ENCODE measurements at places on chromosomes 2 and 18. TPM values are rescaled to one million over a fixed set of nuclear protein-coding genes. Genes with fewer than 3 reads are reported as not detected.

TMEM37 gene
- not detected for total RNA-seq

- H3K4me1 ChIP-seq, result no peaks in the 10 kb centered on the region
- no peak for DNase-seq
- no peak overlapping the region for H3K4me3 ChIP-seq
- no peak overlapping the region for H3K27ac ChIP-seq
- H3K27me3 ChIP-seq, result peaks cover 3% of the 10 kb centered on the region
Observed at GRCh38 chr2:10844097-10844496, 31.5 kb upstream of the PDIA6 start.

EIF4E2 gene
- 54.1 TPM for total RNA-seq

MYCN gene
- total RNA-seq, result 0.19 TPM

DNA sequence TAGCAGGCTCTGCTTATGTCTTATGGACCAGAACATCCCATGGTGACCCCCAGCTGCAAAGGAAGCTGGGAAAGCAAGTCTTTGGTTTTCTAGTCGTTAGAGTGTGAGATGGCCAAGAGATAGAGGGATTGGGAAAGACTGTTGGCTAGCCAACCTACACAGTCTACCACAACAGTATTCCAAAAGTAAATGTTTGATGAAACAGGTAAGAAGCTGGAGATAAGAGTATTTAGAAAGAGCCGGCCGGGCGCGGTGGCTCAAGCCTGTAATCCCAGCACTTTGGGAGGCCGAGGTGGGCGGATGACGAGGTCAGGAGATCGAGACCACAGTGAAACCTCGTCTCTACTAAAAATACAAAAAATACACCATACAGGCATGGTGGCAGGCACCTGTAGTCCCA lies 124.4 kb downstream of the GALNT1 start:
- H3K4me1 ChIP-seq, result no peaks in the 10 kb centered on the region
- H3K36me3 ChIP-seq, result peaks cover 26% of the 10 kb centered on the region
- DNase-seq, result no peak
- no peak overlapping the region for H3K4me3 ChIP-seq
- H3K27ac ChIP-seq, result no peak overlapping the region

GRCh38 chr2:2056531-2056930 lies 274.5 kb downstream of the MYT1L start:
- no peaks in the 10 kb centered on the region for H3K27me3 ChIP-seq
- H3K4me1 ChIP-seq, result peaks cover 26% of the 10 kb centered on the region
- H3K36me3 ChIP-seq, result peaks cover 5% of the 10 kb centered on the region
- no peak overlapping the region for H3K4me3 ChIP-seq
- peak overlapping the region; percentile 46 for H3K27ac ChIP-seq

GRCh38 chr2:58239243-58239925 lies 1.7 kb downstream of the FANCL start:
- H3K27me3 ChIP-seq, result peaks cover 6% of the 10 kb centered on the region
- H3K4me3 ChIP-seq, result no peak overlapping the region
- peaks cover 28% of the 10 kb centered on the region for H3K4me1 ChIP-seq
- no peak overlapping the region for H3K27ac ChIP-seq

GRCh38 chr2:98310010-98310409 lies 36.2 kb upstream of the CNGA3 start:
- no peak for DNase-seq
- no peak overlapping the region for H3K27ac ChIP-seq
- no peaks in the 10 kb centered on the region for H3K4me1 ChIP-seq

UGT1A4 gene
- total RNA-seq, result not detected

EVX2 gene
- total RNA-seq, result not detected

DCDC2C gene
- total RNA-seq, result not detected

ERMN gene
- 1.6 TPM for total RNA-seq

TWSG1 gene
- total RNA-seq, result 4.9 TPM

DNA sequence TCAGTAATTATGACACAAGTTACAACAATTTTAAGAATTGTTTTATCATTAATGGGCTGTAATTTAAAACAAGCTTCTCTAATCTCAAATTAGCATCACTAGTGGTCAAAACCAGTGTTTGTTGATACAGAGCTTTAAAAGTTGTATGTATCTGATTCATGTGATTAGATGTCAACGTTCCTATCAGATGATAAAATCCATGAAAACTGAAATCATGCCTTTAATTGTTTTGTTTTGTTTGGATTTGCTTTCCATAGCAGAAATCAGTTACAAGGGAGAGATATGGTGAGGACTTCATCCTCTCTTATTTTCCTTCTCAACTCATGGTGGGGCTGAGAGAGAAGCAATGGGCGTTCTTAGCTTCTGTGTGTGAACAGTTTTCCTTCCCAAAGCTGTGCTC lies 469.6 kb downstream of the PID1 start:
- no peak overlapping the region for H3K27ac ChIP-seq
- no peaks in the 10 kb centered on the region for H3K36me3 ChIP-seq
- H3K27me3 ChIP-seq, result no peaks in the 10 kb centered on the region

FOXI3 gene
- not detected for total RNA-seq

DNA sequence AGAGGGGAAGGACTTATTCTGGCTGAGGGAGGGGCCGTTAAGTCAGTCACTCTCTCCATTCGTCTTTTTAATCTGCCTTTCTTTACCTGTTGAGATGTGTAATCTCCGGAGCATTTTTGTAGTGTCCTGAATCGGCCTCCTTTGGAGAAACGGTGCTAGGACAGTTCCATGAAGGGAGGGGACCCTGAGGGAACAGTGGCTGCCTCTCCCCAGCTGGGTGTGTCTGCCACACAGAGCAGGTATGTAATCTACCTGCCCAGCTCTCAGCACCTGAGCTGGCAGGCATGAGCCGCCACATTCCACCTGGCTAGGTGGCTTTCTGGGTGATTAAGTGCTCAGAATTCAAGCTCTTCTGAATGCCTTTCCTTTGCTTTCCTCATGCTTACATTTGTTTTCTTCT lies 131.2 kb downstream of the WDSUB1 start:
- no peak overlapping the region for H3K4me3 ChIP-seq
- no peaks in the 10 kb centered on the region for H3K36me3 ChIP-seq
- H3K4me1 ChIP-seq, result peaks cover 18% of the 10 kb centered on the region
- no peak overlapping the region for H3K27ac ChIP-seq
- no peak for DNase-seq

ZNF521 gene
- not detected for total RNA-seq

- H3K27ac ChIP-seq, result no peak overlapping the region
- no peaks in the 10 kb centered on the region for H3K36me3 ChIP-seq
- no peak overlapping the region for H3K4me3 ChIP-seq
- peak; percentile 38 for DNase-seq
- H3K27me3 ChIP-seq, result no peaks in the 10 kb centered on the region
Observed at GRCh38 chr2:60840880-60841279, 40.5 kb upstream of the REL start.

GRCh38 chr2:107028661-107029060 lies 142.7 kb upstream of the ST6GAL2 start:
- no peak overlapping the region for H3K27ac ChIP-seq
- H3K27me3 ChIP-seq, result no peaks in the 10 kb centered on the region
- H3K4me1 ChIP-seq, result no peaks in the 10 kb centered on the region

MAP4K3 gene
- total RNA-seq, result 12.0 TPM

DNA sequence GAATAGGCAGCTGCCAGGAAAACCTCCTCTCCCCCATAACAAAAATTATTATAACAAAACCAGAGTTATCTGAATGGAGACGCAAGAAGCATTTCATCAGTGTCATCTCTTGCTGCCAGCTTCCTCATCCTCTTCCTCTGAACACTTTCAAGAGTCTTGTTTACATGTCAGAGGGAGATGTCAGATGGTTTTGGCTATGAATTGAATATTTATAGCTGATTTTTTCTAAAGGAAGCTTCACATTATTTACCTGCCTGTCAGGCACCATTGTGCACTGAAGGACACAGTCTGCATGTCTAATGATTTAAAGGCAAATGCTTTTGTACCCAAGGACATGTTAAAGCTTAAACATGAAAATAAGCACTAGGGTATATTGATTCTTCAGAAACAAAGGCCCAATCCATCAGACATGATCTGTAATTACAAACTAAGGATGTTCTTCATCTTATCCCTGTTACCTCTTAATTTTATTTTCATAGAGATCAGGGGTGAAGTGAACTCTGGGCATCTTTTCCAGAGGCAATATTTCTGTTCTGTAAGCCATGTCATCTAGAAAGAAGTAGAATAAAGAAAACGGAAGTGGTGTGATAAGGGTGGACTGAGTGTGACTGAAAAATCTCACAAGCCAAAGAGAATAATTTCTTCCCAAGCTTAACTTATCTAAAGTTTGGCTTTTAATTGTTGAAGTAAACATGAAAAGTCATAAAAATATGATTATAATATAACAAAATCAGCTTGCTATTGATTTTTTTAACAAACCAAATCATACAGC lies 168.7 kb downstream of the ANKRD44 start:
- H3K36me3 ChIP-seq, result peaks cover 15% of the 10 kb centered on the region
- no peak overlapping the region for H3K4me3 ChIP-seq
- no peak for DNase-seq
- no peaks in the 10 kb centered on the region for H3K27me3 ChIP-seq
- H3K4me1 ChIP-seq, result peaks cover 67% of the 10 kb centered on the region
- no peak overlapping the region for H3K27ac ChIP-seq

CD207 gene
- total RNA-seq, result not detected

DNA sequence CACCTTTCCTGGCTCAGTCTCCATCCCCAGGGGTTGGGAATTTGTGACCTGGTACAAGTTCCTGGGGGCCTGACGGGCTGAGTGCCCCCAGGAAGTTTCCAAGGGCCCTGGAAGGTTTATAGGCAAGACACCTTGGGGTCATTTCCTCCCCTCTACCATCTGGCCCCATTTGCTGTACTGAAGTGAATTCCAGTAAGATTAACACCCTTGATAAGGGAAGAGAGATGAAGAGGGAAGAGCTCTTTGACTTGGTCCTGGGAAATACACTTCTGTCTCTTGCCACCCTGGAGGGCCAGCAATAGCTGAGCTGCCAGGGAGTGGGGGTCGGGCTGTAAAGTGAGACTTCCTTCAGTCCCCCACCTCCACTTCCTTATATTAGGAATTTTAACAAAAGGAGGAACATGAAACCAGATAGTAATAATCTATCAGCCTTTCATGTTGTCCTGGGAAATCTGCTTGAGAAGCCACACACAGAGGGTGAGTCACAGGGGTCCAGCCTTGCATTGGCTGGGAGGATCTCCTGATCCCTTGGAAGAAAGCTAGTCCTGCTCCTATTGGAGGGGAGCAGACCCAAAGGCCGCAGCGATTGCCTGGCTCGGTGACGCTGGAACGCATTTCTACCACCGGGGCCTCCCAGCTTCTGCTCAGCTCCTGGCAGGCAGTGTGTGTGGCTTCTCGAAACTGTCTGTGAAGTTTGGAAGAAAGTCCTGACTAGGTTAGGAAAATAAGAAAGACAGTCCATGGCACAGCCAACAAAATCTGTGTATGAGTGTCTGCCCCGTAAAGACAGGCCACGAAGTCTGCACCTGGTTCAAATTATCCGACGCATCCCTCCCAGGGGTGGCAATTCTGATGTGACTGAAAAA lies 87.3 kb downstream of the ACAA2 start:
- no peaks in the 10 kb centered on the region for H3K27me3 ChIP-seq
- H3K36me3 ChIP-seq, result no peaks in the 10 kb centered on the region
- H3K4me3 ChIP-seq, result no peak overlapping the region
- no peak for DNase-seq

DNA sequence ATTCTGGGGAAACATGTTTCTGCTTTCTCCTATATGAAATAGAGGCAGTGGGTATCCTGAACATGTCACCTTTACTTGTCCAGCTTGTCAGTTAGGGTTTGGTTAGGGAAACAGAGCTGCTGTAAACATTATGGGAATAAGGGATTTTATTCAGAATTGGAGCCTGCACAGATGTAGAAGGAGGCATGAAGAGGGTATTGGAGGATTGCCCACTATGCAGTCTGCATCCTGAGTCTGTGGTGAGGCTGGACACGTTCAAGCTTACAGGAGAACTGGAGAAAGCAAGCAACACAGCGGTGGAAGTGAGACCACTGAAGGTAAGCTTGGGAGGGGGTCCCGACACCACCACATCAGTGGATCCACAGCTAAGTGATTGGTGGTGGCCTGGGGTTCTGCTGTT lies 443.0 kb upstream of the TNP1 start:
- H3K4me1 ChIP-seq, result no peaks in the 10 kb centered on the region
- H3K36me3 ChIP-seq, result no peaks in the 10 kb centered on the region
- H3K27me3 ChIP-seq, result no peaks in the 10 kb centered on the region
- H3K4me3 ChIP-seq, result no peak overlapping the region

EIF5B gene
- total RNA-seq, result 71.1 TPM

DNA sequence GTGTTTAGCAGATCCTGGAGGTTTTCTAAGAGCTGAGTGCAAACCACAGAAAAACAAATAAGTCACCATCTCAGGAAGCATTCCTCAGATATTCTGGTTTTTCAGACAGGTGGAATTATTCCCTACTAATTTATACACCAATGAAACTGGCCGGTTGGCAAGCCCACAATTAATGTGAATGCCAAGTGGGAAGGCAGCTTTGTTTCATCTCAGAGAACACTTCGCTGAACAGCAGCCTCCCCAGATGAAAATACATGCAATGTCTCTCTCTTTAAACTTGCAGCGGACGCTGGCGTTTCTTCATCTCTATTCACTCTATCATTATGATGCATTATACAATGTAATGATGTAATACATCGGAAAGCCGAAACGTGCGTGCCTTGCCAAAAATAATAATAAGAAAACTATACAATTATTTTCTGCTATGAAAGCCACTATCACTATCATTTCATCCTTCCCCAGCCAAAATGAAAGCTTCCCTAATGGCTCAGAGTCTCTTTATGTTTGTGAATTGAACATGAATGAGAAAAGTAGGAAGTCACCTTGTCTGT lies 649.4 kb downstream of the BCL11A start:
- no peaks in the 10 kb centered on the region for H3K36me3 ChIP-seq
- no peak for DNase-seq
- no peak overlapping the region for H3K4me3 ChIP-seq
- H3K4me1 ChIP-seq, result peaks cover 7% of the 10 kb centered on the region
- H3K27ac ChIP-seq, result no peak overlapping the region

DNA sequence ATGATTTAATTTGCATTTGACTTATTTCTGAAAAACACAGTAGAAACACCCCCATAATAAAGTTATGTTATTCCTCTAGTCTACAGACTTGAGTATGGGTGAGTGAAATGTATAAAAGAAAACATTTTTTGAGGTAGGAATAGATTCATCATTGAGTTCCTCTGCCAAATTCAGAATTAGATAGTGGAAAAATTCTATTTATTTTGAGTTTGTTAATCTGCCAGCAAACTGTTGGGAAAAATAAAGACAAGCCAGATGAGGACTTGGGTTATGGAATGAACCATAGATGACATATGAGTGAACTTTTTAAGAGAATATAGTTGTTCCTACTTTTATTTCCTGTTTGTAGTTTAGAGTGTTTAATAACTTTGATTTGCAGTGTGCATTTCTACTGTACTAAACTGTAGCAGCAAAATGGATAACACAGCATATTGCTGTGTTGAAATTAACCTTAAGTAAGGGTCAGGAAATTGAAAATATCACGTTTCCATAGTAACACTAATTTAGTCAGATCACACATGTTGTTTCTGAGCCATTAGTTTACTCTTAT lies 35.6 kb upstream of the PNPT1 start:
- H3K36me3 ChIP-seq, result no peaks in the 10 kb centered on the region
- H3K4me3 ChIP-seq, result no peak overlapping the region
- no peak overlapping the region for H3K27ac ChIP-seq

GRCh38 chr2:17051538-17051937 lies 385.9 kb upstream of the CYRIA start:
- H3K36me3 ChIP-seq, result no peaks in the 10 kb centered on the region
- DNase-seq, result no peak
- H3K27me3 ChIP-seq, result no peaks in the 10 kb centered on the region
- H3K4me1 ChIP-seq, result no peaks in the 10 kb centered on the region

All from activated naive CD4-positive, alpha-beta T cell treated with anti-CD3 and anti-CD28 coated beads for 36 hours (primary cell).